ENCODE measurements at places on chromosomes 13 and 19.

GRCh38 chr13:26128676-26129075 is 76.9 kb upstream of the SHISA2 start:
- DNase-seq: no peak

GRCh38 chr19:10981252-10981895 is 20.5 kb downstream of the SMARCA4 start:
- no peak for DNase-seq

DNA sequence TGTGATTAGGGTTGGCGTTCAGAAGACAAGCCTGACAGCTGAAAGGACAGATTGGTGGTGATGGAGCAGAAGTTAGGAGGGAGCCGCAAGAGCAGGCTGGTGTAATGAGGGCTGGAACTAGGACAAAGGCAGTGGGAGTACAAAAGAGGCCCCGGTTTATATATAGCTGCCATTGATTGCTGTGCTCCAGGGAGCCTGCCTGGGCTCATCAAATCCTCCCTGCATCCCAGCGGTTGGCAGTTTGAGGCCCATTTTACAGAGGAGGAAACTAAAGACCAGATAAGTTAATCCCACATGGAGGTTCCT is 123.7 kb downstream of the CACNA1A start:
- DNase-seq: no peak

DNA sequence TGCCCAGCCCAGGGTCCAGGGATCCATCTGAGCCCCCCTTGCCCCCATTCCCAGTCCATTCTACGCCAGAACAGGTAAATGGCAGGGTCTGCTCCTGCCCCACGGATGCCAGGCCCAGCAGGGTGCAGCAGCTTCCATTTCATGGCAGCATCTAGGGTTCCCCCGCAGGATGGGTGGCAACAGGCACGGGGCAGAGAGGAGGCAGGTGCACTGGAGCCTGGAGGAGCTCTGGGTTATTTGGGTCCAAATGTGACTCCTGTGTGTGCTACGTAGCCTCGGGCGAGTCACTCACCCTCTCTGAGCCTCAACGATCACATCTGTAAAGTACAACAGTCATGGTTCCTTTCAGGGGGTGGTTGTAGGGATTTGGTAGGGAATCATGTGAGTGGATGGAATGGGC is 27.4 kb downstream of the IL12RB1 start:
- DNase-seq: no peak

DNA sequence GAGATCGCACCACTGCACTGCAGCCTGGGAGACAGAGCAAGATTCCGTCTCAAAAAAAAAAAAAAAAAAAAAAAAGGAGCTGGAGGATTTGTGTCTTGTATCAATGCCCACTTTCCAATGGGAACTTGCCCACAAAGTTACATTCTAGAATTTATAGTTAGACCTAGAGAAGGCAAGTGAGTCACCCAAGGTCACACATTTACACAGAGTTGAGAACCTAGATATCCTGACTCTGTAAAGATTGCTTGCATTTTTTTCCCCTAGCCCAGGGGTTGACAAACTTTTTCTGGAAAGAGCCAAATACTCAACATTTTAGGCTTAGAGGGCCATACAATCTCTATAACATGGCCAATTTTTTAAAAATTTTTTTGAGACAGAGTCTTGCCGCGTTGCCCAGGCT is 7.7 kb upstream of the BRD4 start:
- no peak for DNase-seq

DNA sequence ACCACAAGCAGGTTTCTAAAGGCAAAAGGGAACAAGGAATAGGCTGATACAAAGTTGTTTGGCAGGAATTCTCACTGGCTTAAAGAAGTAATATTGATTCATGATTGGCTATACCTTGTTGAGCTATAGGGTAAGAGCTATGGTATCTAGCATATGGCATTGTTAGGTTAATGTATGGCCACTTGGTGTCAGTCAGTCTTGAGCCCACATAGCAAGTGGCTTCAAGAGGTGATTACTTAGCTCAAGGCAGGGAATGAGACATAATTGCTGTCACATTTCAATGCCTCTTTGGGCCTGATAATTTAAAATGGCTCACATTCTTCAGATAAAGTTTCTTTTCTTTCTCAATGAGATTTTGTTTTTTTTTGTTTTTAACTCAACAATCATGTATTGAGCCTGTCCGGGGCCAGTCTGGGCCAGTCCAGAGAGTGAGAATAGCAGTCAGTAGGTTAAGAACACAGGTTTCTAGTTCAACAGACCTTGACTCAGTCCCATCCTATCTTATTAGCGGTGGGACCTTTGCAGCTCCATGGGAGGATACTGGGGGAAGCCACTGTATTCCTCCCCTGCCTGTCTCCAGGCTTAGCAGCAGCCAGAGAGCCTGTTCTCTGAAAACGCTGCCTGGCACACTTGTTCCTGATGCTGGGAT is 45.8 kb upstream of the RCBTB2 start:
- DNase-seq: no peak
